Non-pigmented ciliary epithelial cell (primary cell): ENCODE measurements at places on chromosomes 7 and 10.
A peak's percentile ranks its signal among the peaks of the same experiment; 100 is the strongest.

DNA sequence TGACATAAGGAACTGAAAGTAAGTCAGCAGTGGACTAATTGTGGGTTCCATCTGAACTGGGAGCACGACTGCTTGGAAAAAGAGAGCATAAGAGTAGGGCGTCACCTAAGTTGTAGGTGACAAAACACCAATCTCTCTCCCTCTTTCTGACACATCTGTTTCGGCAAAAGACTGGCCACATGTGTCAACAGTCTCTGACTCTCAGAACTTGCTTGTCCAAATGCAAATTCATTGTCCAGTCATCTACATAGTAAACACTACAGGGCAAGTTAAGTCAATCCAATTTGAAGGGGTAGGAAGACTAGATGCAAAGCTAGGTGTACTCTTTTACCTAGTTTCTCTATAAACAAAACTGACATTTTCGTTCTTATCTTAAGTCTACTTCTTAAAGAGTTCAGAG lies 87.7 kb downstream of the ZNF438 start:
- no peak for DNase-seq

- peak; percentile 49 for DNase-seq
Observed at GRCh38 chr7:75772081-75773077, at the start of gene CCL26. TSS of gene CCL26 (minus strand) at chr7:75772211. CDS start at chr7:75772176, 35 bp downstream.

GRCh38 chr7:43513251-43513650 lies 69.7 kb upstream of the STK17A start:
- DNase-seq: no peak

DNA sequence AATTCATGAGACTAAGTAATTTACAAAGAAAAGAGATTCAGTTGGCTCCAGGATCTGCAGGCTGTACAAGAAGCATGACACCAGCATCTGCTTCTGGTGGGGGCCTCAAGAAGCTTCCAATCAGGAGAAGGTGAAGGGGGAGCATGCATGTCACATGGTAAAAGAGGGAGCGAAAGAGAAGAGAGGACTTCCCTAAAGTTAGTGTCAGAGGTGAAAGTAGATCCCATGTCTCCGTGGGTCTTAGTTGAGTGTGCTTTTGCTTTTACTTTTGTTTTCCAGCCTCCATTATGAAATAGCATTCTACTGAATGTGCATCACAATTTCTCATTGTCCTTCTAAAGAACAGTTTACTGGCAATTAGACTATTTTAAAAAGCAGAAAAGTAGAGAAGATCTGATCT lies 213.6 kb upstream of the FZD1 start:
- no peak for DNase-seq

DNA sequence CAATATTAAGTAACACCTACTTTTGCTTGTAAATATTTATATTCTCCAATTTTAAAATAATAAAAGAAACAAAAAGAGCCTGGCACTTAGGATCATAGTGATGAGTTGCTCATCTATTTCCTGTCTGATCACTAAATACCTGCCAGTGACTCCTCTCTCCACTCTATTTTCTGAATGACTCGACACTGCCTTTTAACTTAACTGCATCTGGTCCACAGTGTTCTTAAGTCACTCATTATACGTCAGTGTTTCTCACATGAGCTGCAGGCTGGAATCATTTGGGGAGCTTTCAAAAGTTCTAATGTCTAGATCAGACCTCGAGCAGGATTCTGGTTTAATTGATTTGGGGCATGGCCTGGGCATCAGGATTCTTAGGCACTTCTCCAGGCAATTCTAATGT lies 78.0 kb upstream of the AGBL3 start:
- DNase-seq: no peak

DNA sequence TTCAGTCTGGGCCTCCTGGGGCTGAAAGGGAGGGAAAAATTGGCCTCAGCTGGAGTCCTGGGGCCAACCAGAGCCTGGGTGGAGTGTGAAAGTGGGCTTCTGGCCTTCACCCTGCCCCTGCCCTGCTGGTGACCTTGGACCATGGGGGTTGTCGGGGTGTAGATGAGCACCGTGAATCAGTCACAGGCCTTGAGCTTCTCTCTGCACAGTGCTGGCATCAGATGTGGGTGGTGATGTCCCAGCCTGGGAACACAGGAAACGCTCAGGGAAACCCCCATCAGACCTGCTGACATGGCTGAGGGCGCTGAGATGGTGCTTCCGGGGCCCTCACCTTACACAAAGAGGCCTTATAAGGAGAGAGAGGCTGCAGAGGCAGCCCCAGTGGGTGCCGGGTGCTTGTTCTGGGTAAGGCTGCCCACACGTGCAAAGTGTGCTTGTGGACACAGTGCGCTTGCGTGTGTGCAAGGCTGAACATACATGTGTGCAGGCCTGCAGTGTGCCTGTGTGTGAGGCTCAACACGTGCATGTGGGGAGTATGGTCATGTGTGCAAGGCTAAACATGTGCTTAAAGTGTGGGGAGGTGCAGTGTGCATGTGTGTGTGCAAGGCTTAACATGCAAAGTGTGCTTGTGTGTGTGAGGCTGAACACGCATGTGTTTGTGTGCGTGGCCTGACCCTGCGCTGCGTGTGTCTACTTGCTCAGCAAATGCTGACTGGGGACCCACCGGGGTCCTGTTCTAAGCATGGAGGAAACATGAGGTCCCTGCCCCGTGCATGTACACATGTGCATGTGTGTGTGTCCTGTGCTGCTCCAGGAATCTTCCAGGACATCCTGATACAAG lies 6.5 kb downstream of the ARPC1B start:
- DNase-seq: no peak

DNA sequence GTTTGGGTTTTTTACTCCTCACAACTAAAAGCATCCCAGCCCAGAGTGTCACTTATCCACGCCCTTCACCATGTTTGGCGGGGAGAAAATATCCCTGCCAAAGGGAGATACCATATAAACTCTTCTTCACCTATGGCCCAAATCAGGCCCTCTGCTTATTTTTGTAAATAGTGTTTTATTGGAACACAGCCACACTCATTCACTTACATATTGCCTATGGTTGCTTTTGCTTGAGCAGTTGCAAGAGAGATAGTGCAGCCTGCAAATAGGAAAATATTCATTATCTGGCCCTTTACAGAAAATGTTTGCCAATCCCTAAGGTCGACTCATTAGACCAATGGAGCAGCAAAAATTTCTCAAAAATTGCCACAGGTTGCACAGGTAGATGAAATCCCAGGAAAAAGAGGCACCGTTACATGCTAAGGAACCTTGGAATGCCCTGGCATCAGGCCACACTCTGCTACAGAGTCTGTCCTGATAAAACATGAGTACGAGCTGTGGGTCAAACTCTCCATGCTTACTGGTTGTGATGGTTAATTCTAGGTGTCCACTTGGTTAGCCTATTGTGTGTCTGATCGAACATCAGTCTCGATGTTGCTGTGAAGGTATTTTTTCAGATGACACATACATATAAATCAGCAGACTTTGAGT lies 7.9 kb upstream of the RASSF4 start:
- DNase-seq: no peak

DNA sequence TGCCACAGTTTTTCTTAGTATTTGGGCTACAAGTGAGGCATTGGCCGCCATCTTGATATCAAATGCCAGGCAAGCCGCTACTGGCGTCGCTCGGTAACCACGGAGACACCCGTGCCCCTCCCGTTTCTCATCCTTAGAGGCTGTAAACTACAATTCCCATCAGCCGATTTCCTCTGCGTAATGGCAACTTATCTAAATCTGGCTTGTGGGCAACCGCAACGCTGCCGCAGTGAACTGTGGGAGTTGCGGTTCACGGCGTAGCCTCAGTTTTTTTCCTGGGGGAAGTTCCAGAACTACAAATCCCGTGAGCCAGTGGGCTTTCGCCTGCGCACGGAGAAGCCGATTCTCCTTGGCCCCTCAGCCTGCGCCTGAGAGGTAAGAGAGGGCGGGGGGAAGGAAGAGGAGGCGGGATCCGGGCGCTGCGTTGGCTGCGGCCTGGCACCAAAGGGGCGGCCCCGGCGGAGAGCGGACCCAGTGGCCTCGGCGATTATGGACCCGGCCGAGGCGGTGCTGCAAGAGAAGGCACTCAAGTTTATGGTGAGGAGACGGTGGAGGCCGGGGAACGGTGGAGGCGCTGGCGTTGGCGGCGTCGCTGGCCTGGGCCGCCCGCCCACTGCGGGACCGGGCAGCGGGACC lies at the start of gene BTRC:
Gene BTRC, plus strand, starts transcription at position 474 of the 636 bp plus-strand sequence. Its CDS starts 16 bp downstream, at position 490.
- DNase-seq: peak; percentile 98

DNA sequence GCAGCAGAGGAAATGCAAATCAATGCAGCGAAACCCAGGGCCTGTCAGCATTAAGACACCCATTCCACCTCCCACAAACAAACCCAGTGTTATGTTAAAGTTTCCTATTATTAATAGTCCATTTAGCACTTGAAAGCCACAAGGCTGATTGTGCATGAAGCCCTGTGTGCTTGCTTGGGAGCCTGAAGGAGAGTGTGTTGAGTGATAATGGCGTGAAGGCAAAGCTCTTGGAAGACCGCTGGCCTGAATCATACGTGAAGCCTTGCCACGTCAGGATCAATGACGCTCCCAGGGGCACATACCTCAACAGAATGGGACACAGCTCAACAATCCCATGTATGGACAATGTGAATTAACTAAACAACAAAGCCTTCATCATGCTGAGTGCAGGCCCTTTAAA lies 25.1 kb downstream of the PTPRN2 start:
- DNase-seq: no peak

DNA sequence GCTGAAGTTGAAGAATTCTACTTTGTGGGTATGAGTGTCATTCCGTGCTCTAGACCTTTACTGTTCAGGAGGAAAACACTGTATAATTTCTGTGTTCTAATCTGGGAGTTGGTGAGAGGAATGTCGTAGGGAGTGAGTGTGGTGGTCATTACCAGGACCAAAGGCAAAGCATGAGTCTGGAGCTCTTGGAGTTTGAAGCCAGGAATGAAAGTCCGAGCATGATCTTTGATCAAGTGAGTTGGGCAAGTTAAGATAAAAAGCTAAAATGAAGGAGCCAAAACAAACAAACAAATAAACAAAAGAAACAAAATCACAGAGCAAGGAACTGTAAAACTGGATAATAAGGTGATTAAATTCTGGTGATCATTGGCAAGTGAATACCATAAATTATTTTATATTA lies 161.4 kb downstream of the AGMO start:
- no peak for DNase-seq

GRCh38 chr10:3655528-3655927 lies 129.5 kb downstream of the KLF6 start:
- no peak for DNase-seq

- no peak for DNase-seq
Observed at GRCh38 chr7:128456255-128456725, 612 bp downstream of the HILPDA start.

GRCh38 chr7:130920122-130920521 lies 186.1 kb upstream of the KLF14 start:
- no peak for DNase-seq

DNA sequence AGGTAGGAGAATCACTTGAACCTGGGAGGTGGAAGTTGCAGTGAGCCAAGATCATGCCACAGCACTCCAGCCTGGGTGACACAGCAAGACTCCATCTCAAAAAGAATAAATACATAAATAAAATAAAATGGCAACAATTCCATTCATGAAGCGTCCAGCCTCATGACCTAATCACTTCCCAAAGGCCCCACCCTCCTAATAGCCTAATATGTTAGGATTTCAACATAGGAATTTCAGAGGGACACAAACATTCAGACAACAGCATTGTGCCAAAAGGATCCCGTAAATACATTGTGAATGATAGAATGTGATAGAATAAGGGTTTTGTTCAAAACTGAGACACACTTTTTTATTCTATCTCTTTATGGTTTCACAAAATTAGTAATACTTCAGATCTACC lies 90.3 kb downstream of the FAM107B start:
- no peak for DNase-seq

- no peak for DNase-seq
Observed at GRCh38 chr7:69228212-69228811, 370.0 kb upstream of the AUTS2 start.

GRCh38 chr10:74206746-74207145 lies 55.7 kb downstream of the ADK start:
- DNase-seq: no peak

DNA sequence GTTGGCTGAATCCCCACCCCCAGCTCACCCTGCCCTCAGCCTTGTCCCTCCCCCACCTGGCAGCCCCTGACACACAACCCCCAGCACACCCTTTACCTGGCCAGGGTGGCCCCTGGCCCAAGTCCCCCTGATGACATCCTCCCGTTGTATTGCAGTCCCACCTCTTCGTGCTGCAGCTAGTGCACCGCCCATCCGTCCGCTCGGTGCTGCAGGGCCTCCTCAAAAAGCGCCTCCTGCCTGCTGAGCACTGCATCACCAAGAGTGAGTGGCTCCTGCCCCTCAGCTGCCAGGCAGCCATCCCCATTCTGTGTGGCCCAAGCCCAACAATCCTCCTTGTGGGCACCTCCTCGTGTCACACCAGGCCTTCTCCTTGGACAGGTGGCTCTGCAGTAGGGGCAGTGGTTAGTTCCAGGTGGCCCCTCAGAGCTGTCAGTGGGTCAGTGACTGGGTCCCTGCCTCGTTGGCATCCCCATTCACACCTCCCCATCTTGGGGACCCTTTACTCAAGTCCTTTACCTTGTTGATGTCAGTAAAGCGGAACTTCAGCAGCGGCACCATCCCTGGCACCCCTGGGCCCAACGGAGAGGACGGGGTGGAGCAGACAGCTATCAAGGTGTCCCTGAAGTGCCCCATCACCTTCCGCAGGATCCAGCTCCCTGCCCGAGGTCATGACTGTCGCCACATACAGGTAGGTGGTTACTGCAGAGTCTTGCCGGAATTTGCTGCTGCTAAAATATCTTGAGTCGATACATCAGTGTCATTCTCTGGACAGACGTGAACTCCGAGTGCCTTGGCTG lies 14.3 kb downstream of the ZMIZ2 start:
- DNase-seq: no peak

GRCh38 chr7:6162331-6162620 lies 110.1 kb downstream of the CYTH3 start:
- no peak for DNase-seq

GRCh38 chr7:82257118-82257695 lies 186.4 kb downstream of the CACNA2D1 start:
- DNase-seq: no peak

DNA sequence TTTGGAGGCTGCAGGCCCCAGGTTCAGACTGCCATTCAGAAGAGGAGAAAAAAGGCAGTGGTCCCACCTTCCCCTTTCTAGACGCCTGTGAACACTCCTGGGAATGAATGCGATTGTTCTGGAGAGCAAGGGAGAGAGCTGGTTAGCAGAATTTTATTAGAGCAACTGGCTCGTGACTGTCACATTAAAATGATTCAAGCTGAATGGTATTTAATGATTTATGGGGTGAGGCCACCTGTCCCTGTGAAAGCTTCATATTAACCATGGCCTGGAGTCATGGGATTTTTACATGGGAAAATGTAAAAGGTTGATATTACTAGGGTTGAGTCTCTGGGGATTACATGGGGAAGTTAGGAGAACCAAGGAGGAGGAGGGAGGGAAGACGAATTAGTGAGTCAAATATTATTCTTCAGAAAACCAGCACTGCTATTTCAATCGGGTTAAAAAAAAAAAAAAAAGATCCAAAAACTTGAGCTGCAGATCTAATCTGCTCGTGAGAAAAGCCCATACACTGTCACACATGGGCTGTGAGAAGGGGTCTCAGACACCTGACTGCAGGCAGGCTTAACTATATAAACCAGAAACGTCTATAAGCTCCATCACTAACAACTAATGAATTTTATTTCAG lies 8.3 kb downstream of the CXCL12 start:
- no peak for DNase-seq

- DNase-seq: no peak
Observed at GRCh38 chr10:43166207-43166879, 28.1 kb downstream of the CSGALNACT2 start.

GRCh38 chr10:6493521-6494441 lies 86.3 kb downstream of the PRKCQ start:
- DNase-seq: peak; percentile 23
